ENCODE measurements at places on chromosomes 7 and 10. TPM values are rescaled to one million over a fixed set of nuclear protein-coding genes. Genes with fewer than 3 reads are reported as not detected.

The SLC18A3 gene
- total RNA-seq = not detected

The MAPK8 gene
- total RNA-seq = 45.5 TPM

The R3HCC1L gene
- 13.5 TPM for total RNA-seq

The SPAM1 gene
- total RNA-seq = not detected

The SLC25A13 gene
- 13.8 TPM for total RNA-seq

The ADAMTS14 gene
- total RNA-seq = 12.5 TPM

The BEND7 gene
- 5.6 TPM for total RNA-seq

The SYT15B gene
- total RNA-seq = 0.27 TPM

The TFEC gene
- 1.2 TPM for total RNA-seq

The ZNF365 gene
- total RNA-seq = 0.13 TPM

The ITGB8 gene
- 7.5 TPM for total RNA-seq

The HOXA13 gene
- total RNA-seq = 0.40 TPM

The CTAGE15 gene
- total RNA-seq = 0.13 TPM

The GIMAP7 gene
- 5.9 TPM for total RNA-seq

The PRR15 gene
- total RNA-seq = 0.04 TPM

The SSC4D gene
- total RNA-seq = 0.84 TPM

The PALD1 gene
- 15.9 TPM for total RNA-seq

The LRRC18 gene
- total RNA-seq = 0.18 TPM

The HOXA11 gene
- total RNA-seq = 4.7 TPM

The TFR2 gene
- 0.22 TPM for total RNA-seq

The LRRC17 gene
- 43.8 TPM for total RNA-seq

The HOXA1 gene
- total RNA-seq = 0.58 TPM

The WNT8B gene
- not detected for total RNA-seq

The DOCK4 gene
- total RNA-seq = 14.0 TPM

The NANOS1 gene
- 3.7 TPM for total RNA-seq

The CLIP2 gene
- 11.0 TPM for total RNA-seq

The BMPER gene
- 6.7 TPM for total RNA-seq

The GIMAP8 gene
- 4.9 TPM for total RNA-seq

The C7orf33 gene
- 0.27 TPM for total RNA-seq

The SHTN1 gene
- 3.3 TPM for total RNA-seq

The MYH16 gene
- not detected for total RNA-seq

The DMBT1 gene
- under 0.01 TPM for total RNA-seq

The CUZD1 gene
- total RNA-seq = 1.0 TPM

The SLC16A9 gene
- total RNA-seq = 7.0 TPM

The TAS2R4 gene
- 1.5 TPM for total RNA-seq

The MYL10 gene
- 14.8 TPM for total RNA-seq

The TSPAN13 gene
- total RNA-seq = 31.6 TPM

The FOXP2 gene
- 10.0 TPM for total RNA-seq

The PRTFDC1 gene
- 14.0 TPM for total RNA-seq

The PAPSS2 gene
- total RNA-seq = 10.9 TPM

The SNCG gene
- total RNA-seq = 7.4 TPM

The TMEM213 gene
- not detected for total RNA-seq
